NCI-H2081 (cell line): ENCODE measurements at places on chromosomes 6 and 20.

GRCh38 chr20:35252037-35252461 is 25.6 kb downstream of the MMP24 start:
- DNase-seq, result no peak

- no peak for DNase-seq
Observed at GRCh38 chr6:155171109-155171746, 92.6 kb upstream of the CLDN20 start.

DNA sequence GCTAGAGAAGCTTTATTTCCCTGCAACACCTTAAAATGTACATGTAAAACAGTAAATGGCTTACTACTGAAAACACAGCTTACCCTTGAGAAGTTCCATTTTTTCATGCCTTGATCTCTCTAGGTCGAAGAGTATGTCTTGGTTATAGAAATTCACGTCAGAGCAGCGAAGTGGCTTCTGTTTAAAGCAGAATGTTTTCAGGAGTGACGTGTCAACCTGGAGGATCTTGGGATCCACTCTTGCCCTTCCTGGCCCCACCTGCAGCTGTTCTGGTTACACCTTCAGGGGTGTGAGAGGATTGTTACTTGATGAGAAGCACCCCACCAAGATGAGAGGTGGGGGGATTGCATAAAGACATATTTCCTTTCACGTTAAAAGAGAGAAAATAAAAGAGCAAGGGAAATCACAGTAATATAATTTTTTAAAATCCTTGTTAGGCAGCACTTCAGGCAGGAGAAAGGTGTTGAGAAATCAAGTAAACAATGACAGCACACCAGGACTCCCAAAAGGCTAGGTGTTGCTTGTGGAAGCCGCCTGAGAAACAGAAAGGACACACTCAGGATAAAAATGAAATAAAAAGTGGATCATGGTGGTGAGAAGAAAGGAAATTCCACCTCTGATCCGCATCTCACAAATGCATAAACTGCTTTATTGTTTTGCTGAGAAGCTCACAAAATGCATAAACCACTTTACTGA is 149.7 kb downstream of the UNC5CL start:
- no peak for DNase-seq

GRCh38 chr20:48431653-48432493 is 395.9 kb downstream of the PREX1 start:
- no peak for DNase-seq

DNA sequence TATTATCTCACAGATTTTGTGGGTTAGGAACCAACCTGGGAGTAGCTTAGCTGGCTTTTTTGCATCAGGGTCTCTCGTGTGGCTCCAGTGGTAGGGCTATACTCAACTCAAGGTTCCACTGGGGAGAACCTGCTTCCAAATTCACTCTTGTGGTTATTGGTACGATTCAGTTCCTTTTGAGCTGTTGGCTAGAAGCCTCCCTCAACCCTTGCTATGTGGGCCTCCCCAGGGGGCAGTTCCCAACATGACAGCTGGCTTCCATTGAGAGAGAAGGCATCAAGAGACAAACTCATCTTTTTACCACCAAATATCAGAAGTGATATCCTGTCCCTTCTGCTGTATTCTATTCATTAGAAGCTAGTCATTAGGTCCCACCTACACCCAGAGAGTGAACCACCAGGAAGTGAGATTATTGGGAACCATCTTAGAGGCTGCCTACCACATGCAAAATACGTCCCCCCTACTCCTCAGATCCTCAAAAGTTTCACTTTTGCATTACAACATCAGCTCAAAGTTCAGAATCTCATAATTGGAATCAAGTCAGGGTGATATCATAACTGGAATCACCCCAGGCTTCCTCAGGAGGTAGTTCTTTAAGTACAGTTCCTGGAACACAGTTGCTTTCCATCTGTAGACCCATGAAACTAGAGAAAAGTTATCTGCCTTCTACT is 30.9 kb downstream of the MKKS start:
- no peak for DNase-seq

GRCh38 chr6:35920793-35921732 is at the start of gene SRPK1:
TSS of gene SRPK1 (minus strand) at chr6:35921098. CDS start at chr6:35921056, 42 bp downstream.
- peak; percentile 92 for DNase-seq

GRCh38 chr6:36781669-36782068 is 57.6 kb downstream of the CPNE5 start:
- no peak for DNase-seq

DNA sequence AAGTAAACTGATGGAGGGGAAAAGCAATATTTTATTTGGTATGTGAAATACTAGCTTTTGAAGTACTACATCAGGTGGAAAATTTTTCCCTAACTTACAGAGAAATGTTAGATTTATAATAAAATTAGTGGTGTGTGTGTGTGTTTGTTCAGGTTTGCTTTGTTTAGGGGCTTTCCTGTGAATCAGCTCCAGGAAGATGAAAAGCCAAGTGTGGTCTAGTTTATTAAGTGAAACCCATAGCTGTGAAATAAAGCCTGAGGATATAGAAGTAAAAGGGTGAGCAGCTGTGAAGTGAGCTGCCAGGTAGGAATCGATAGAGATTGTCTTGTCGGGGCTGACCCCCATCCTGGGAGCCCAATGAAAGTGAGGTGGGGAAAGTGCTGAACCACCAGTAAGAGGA is 347.6 kb upstream of the IMPG1 start:
- no peak for DNase-seq

- no peak for DNase-seq
Observed at GRCh38 chr20:50395251-50395729, 114.9 kb upstream of the PTPN1 start.

DNA sequence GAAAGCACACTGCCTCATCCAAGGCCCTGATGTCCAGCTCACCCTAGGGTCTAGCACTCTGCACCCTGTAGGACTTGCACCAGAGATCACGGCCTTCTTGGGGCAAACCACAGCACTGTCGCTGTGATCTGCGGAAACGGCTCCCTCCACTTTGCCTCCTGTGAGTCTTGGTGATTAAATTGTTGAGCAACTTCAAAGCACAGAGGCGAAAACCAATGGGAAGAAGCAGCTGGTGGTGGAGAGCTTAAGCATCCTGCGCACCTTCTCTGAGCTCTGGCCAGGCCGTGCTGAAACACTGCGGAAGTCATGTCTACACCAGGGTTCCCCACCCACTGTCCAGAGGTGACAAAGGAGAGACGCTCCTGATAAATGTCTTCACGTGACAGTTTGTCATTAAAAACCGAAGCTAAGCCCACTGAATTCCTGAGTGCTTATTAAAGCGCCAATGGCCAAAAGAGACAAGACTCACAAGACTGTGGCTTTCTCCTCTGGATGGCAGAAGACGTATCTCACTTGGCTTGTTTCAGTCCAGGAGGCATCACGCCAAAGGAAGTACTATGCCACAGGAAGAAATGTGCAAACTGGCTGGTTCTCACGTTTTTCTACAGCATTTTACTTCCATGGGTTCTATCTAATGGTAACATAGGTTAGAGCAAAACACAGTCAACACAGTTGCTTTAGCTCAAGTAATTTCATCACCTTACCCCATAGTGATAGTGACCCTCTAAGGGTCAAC is 3.1 kb downstream of the RAMACL start:
- DNase-seq, result no peak

DNA sequence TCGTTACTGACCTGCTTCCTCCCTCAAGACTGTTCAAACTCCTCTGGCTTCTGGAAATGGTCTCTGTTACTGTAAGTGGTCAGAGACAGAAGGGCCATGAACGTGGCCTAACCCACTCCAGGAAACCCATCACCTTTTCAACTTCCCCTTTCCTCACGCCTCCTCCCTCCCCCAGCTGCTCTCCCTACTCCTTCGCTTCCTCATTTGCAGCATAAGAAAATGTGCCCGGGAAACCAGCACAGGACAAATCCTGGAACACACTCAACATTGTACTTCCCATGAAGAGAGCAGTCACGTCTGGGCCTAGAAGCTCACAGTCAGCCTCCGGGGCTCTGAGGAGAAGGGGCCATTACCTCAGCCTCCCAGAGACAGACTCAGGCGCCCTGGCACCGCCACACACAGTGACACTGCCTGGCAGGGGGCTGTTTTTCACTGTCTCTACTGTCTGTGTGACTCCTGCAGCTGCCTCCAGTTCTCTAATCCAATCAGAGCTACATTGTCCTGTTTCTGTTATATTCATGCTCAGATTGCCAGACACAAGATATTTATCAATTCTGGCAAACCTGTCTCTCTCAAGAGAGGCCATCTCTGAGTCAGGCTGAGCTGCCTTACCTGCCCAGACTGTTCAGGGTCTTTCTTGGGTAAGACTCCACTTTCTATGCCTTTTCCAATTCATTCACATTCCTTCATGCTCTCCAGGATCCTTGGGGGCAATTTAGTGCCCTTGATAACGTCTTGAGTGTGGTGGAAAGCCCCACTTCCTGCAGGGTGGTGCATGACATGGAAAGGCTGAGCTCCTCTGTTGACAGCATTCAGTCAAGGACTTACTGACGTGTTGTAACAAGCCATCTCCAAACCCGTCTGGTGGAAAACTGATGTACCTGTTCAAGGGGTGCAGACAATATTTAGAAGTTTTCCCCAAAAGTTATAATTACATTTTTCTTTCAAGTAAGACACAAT is 242.2 kb downstream of the HIVEP2 start:
- DNase-seq, result no peak

GRCh38 chr6:45606831-45607400 is 229.2 kb upstream of the SUPT3H start:
- DNase-seq, result no peak

DNA sequence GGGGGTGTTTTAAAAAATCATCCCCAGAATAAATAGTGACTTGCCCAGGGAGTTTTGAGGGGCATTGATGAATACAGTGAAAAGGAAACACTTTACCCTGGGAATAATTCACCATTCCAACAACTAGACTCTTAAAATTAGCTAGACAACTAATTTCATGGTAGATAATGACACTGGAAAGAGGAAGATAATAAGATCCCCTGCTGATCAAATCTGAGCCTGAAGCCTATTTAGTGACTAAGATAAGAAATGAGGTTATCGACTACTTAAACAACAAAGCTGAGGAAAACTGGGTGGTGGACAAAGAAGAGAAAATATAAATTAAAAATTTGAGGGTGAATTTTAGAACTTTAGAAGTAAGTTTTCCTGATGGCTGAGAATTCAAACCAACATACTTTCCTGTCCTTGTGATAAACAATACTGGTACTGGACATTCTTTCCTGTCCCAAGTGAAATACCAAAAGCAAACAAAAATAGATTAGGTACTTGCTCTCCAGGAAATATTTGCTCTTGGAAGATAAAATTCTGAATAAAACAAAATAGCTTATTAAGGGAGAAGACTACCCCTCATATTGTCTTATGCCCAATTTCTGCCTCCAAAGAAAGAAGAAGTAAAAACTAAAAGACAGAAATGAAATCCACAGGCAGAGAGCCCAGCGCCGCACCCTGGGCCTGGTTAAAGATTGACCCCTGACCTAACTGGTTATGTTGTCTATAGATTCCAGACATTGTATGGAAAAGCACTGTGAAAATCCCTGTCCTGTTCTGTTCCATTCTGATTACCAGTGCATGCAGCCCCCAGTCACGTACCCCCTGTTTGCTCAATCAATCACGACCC is 64.0 kb upstream of the ADGRF4 start:
- DNase-seq, result no peak

DNA sequence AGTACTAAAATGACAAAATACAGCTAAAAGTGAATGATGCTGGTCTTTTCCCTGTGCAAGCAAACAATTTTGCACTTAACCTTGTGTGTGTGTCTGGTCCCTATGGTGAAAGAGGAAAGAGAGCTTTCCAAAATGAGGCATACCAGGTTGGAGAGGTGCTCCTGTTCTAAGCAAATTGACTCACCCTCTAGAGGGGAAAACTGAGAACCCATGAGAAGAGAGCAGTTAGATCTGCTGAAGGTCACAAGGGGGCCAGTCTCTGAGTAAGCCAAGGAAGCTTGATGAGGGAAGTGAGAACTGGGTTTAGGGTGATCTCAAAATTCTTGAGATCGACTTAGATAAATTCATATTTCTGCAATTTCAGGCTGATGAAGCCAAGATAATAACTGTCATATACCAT is 157.5 kb upstream of the TBX18 start:
- no peak for DNase-seq

GRCh38 chr6:21598674-21599023 is 5.1 kb downstream of the SOX4 start:
- no peak for DNase-seq

- DNase-seq, result no peak
Observed at GRCh38 chr6:161139304-161139765, 134.5 kb downstream of the AGPAT4 start.
